ENCODE measurements at places on chromosomes 3 and 15. TPM values are rescaled to one million over a fixed set of nuclear protein-coding genes. Genes with fewer than 3 reads are reported as not detected.

ANKUB1 gene
- total RNA-seq: not detected

BFSP2 gene
- total RNA-seq: not detected

CHRNB4 gene
- total RNA-seq: 0.63 TPM

ANKRD63 gene
- 0.67 TPM for total RNA-seq

MCTP2 gene
- not detected for total RNA-seq

POU1F1 gene
- total RNA-seq: not detected

HYAL1 gene
- 0.80 TPM for total RNA-seq

WDR72 gene
- 6.1 TPM for total RNA-seq

ZBBX gene
- total RNA-seq: not detected

LRRN1 gene
- not detected for total RNA-seq

UPK1B gene
- total RNA-seq: 13.6 TPM

ECE2 gene
- total RNA-seq: not detected

ZNF80 gene
- total RNA-seq: not detected

ZNF662 gene
- not detected for total RNA-seq

GOLGA8T gene
- 1.6 TPM for total RNA-seq

CSK gene
- 69.1 TPM for total RNA-seq

NLGN1 gene
- not detected for total RNA-seq

LRTM1 gene
- total RNA-seq: not detected

GOLGA6L9 gene
- total RNA-seq: 3.0 TPM

THSD4 gene
- 33.5 TPM for total RNA-seq

RNF13 gene
- total RNA-seq: 33.2 TPM

SERINC4 gene
- total RNA-seq: not detected

PTPRG gene
- 3.2 TPM for total RNA-seq

WDR49 gene
- not detected for total RNA-seq

MOBP gene
- not detected for total RNA-seq
